AG04449 (cell line): ENCODE measurements at places on chromosomes 6 and 20.

DNA sequence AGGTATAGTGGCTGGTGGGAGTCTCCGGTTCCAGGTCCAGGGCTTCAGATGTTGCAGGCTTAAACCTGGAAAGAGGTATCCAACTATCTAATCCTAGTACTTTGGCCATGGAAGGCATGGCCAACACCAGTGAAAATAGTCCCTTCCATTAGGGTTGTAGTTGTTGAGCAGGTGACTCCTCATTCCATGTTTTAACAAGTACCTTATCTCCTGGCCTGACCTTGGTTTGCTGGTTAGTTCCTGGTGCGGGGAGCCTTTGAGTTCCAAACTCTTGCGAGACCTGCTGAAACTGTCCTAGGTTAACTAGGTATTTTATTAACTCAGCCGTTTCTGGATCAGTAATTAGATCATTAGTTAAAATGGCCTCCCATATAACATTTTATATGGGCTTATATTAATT, 165.1 kb upstream of the PROKR2 start:
- DNase-seq: no peak

- no peak for DNase-seq
Observed at GRCh38 chr6:79045966-79046365, 32.1 kb downstream of the PHIP start.

GRCh38 chr6:15533379-15534026, 129.3 kb downstream of the DTNBP1 start:
- DNase-seq: no peak

GRCh38 chr6:110355727-110356126, 2.4 kb downstream of the METTL24 start:
- no peak for DNase-seq

DNA sequence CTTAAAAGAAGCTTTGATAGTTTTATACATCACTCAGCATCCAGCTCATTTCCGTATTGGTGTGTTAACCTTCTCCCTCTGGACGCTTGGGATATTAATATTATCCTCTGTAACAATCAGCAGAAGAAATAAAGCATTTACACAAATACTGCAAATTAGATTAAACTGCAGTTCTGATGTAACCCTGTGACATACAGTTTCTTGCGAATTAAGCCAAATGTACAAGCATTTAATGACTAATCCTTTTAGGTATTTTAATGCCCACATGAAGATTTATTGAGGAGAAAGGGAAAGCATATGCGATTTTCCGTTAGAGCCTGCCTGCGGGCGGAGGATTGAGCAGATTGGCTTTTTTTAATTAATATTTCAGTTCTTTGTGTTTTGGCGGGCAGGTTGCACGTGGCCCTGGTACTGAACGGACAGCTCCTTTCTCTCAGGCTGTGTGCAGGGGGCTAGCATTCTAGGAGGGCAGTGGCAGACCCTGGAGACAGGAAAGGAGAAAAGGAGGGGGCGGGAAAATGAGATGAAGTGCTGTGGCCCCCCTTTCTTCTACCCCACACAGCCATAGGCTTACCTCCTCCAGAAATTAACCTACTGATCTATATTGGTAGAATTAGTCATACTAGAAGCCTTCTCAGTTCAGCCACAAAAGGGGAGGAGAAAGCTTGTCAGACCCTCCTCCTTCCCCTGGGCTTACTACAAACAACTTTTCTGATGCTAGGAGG, 14.1 kb upstream of the TFAP2D start:
- no peak for DNase-seq

DNA sequence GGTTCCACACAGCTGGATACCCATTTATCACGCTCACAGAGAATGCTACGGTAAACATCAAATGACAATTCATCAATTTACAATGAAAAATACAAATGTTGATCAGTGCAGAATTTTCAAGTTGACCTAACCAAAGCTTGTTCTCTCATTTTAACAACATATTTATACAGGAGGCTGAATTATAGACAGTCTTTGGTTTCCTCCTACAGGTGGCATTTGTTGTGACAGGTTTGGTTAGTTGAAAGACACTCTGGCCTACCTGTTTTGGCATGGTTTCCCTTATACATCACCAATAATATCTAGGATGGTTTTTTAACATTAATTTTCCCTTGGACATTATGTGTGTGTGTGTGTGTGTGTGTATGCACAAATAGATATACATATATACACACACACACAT, 642.5 kb upstream of the MMS22L start:
- DNase-seq: no peak

GRCh38 chr6:117143647-117144046, 121.7 kb upstream of the VGLL2 start:
- no peak for DNase-seq

DNA sequence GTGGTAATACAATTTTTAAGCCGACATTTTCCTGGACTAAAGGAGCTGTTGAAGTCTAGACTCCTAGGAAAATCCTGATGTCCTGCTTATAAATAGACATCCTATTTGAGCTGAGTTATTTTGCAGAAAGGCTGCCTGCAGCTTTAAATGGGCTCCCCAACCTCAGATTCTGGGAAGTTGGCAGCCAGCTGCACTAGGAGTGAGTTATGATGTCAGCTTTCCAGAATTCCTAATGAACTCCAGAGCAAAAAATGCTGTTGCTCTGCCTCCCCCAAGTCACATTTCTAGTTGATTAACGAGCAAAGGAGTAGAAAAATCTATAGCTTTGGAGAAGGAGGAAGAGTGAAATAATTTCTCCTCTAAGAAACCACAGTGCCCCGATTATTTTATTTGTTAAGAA, 346.3 kb upstream of the SULF2 start:
- DNase-seq: peak; percentile 16

DNA sequence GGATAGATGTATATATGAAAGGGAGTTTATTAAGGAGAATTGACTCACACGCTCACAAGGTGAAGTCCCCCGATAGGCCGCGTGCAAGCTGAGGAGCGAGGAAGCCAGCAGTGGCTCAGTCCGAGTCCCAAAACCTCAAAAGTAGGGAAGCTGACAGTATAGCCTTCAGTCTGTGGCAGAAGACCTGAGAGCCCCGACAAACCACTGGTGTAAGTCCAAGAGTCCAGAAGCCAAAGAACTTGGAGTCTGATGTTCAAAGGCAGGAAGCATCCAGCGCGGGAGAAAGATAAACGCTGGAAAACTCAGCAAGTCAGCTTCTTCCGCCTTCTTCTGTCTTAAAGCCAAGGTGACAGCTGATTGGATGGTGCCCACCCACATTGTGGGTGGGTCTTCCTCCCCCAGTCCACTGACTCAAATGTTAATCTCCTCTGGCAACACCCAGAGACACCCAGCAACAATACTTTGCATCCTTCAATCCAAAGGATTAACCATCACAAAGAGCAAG, 102.6 kb upstream of the GJE1 start:
- DNase-seq: no peak

DNA sequence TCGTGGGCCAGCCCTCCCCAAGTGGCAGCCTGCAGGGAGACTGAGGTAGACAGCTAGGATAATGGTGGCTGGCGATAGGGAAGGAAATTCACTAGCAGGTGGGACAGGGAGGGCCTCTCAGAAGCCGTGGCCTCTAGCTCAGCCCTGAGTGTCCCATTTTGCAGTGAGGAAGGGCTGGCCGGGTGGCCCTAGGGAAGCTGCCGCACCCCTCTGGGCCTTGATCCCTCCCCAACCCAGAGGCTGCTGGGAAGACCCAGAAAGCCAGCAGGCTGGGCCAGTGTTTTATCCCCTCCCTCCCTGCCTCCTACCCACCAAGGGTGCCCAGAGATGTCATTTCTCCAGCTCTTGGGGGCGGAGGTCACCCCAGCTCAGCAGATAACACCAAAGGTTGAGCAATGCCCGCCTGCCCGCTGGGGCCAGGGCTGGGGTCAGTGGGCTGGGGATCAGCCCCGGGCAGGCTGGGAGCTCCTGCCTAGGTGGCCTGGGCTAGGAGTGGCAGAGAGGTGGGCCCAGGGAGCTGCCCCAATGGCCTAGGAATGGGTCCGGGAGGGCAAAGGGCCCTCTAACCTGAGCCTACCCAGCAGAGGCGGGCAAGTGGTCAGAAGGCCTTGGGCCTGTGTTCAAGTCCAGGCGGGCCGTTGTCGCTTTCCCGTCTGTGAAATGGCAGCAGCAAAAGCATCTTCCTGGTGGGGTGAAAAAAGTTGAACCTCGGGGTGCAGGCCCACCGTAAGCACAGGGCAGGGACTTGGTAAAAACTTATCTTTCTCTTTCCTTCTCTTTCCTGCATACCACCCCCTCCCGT, 1.6 kb upstream of the CEBPB start:
- no peak for DNase-seq
